Hepatic stellate cell (primary cell): ENCODE measurements at places on chromosomes 16 and 17.

- peak; percentile 87 for DNase-seq
These were observed 23.6 kb upstream of the KRT17 start for GRCh38 chr17:41647940-41648410.

- DNase-seq = no peak
These were observed 10.9 kb upstream of the HS3ST6 start for GRCh38 chr16:1929105-1929504.

DNA sequence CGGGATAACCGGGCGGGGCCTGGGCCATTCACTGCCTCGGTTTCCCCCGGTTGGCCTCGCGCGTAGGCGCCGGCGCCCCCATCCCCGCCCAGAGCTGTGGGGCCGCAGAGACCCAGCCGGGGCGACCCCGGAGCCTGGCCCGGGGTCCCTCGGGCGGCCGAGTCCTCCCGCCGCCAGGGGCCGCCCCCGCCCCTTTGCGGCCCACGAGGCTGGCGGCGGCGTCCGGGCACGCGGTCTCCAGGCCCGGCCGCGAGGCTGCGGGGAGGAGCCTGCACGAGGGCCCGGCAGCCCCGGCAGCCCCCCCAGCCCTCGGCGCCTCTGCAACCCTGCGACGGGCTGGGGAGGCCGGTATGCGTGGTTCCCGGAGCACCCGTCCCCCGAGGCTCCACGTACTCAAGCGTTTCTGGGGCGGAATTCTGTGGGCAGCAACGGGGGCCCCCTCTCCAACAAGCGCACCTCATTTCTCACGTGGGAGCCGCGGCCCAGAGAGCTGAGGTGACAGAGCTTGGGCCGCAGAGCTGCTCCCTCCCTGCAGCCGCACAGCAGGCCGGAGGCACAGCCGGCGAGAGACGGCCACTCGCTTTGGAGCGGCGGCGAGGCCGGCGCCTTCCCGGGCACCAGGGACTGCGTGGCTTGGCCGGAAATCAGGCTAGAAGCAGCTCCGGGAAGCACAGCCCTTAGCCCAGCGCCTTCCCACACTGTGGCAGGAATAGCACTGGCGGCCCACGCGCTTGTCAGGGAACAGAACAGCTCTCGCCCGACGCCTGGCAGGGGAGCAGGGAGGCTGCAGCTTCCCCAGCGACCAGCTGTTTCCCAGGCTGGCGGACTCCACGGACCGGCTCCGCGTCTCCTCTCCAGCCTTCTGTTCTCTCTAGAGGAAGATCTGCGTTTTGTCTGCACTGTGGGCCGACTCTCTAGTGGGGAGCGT lies 867 bp upstream of the LIMD2 start:
- DNase-seq = peak; percentile 65

DNA sequence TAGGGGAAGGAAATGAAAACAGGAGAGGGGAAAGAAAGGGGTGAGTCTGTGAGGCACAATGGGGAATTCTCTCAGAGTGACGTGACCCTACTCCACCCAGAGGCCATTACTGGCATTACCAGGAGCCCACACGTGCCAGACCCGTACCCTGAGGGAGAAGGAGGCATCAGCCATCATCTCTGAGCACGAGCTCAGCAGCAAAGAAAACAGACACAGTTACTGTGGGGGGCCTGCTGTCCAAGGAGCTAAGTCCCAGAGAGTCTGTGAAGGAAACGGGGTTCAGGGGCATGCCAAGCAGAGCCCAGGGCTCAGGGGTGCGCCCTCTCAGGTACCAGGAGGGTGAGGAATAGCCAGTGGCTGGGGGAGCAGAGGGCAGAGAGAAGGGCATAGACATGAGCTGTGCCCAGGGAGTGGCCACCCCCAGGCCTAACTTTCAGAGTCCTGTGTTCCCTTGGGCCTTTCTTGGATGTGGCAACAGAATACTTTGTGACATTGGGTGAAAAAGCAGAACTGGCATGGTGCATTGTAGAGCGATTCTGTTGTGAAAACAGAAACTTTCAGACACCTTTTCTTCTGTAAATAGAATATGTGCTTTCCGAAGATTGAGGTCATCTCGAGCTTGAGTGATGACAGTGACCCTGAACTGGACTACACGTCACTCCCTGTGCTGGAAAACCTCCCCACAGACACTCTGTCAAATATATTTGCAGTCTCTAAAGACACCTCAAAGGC lies 11.3 kb downstream of the TAF1C start:
- DNase-seq = no peak

- no peak for DNase-seq
These were observed 637 bp downstream of the RPL23A start for GRCh38 chr17:28720247-28720996.

DNA sequence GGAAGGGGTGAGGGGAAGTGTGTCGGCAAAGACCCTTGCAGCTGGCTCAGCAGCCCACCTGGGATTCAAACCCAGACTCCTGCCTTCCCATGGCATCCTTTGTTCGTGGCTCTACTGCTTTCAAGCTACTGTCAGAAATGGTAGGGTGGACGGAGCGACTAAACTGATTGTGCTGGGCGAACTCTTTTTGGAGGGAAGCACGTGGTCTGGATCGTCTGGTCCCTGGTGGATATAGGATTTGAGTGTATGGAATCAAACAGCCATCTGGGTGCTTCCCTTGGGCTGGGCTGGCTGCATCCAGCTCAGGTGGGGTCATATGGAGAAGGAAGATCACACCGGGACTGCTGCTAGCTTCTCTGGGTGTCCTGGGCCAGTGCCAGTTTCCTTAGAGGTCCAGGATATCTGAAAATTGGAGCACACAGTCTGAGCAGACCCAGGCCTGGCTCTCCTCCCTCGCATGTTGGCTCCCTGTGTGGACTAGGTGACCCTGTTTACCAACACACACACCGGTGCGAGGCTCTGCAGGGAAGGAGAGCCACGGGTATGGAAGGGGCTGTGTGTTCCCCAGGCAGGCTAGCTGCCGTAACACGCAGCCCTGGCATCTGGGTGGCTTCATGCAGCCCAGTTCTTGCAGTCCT lies 8.6 kb downstream of the CMIP start:
- DNase-seq = no peak

DNA sequence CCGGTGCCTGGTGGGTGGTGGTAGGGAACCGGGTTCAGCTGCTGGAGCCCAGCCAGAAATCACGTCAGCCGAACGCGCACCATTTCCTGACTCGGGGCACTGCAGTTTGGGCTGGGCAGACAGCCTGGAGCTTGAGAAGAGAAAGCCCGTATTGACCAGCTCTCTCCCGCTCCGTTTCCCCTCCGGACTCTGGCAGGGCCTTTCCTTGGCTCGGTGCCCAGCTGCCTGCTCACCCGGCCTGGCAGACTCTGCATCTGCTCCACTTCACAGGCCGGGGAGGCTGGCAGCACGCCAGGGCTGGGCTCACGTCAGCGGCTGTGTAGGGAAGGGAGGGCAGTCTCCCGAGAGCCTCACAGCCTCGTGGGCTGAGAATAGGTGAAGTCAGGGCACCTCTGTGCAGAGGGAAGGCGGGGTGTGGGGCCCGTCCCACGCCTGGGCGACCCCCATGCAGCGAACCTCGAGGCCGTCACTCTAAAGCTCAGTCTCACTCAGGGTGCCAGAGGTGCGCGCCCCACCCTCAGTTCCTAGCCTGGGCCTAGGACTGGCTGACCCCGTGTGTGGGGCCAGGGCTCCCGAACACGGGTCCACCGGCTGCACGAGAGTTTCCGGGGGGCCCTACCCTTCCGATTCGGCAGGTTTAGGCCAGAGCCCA lies 59.1 kb downstream of the OR1D5 start:
- DNase-seq = peak; percentile 99

DNA sequence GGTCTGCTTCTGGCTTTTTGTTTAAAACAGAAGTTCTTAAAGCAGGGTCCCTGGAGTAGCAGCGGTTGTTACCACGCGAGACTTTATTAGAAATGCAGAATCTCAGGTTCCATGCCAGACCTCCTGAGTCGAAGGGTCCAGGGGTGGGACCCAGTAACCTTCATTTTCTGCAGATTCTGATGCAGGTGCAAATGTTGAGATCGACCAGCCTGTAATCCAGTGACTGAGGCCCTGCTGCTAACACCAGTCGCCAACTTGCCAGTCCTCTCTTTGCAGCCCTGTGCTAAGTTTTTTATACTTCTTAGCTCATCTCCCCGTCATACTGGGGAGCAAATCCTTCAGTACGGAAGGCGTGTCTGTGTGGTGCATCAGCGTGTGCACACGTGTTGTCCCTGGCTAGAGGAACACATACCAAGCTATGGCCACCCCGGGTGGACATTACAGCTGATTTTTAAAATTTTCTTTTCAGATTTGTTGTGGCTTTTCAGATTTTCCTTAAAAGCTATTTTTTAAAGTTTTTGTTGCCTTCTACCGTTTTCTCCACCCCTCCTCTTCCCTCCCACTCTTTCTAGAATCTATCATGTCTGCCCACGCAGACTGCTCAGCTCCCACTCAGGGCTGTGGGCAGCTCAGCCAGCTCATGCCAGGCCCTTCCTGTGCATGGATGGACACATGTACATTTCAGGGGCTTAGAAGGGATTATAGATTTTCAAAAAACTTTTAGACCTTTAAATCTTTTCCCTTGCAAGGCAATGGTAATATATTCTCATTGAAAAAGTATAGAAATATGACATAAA lies 57.7 kb downstream of the MEAK7 start:
- DNase-seq = no peak

GRCh38 chr16:58211245-58211644 lies 13.3 kb upstream of the CSNK2A2 start:
- DNase-seq = no peak

GRCh38 chr16:17476414-17477259 lies 5.9 kb upstream of the XYLT1 start:
- DNase-seq = peak; percentile 69

- no peak for DNase-seq
These were observed 71.9 kb downstream of the SDR42E1 start for GRCh38 chr16:81939164-81940056.

DNA sequence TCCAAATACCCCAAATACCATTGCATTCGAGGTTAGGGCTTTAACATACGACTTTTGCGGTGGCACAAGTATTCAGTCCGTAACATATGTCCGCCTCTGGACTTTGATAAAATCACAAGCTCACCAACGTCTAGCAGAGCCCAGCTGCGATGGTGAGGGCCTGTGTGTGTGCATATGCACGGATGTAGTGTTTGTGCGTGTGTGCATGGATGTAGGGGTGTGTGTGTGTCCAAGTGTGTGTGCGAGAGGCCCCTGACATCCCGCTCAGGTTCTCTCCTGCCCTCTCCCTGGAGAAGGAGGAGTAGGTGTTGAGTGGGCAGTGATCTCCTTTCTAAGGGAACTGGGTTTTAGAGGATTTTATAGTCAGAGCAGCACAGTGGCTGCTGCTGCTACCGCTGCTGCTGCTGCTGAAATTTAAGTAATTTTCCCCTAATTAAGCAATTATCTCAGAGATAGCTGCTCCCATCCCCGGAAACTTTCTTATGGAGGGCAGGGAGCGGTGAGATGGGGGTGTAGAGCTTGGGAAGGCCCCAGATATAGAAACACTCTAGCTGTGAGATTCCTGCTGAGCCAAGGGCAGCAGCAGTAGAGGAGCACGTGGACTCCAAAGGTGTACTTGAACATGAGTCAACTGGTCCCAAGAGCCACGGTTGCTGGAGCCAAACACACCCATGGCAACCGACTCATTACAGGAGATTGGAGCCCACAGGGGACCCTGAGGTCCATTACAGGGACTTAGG lies 121.7 kb upstream of the SDK2 start:
- no peak for DNase-seq
